NCI-H524 (cell line): ENCODE measurements at places on chromosomes 6 and 20.

GRCh38 chr20:13296070-13296469 lies 75.0 kb downstream of the ISM1 start:
- no peak for DNase-seq

- peak; percentile 40 for DNase-seq
Measured at GRCh38 chr6:32087574-32088486, 21.3 kb downstream of the TNXB start.

GRCh38 chr6:42086046-42087035 lies 36.0 kb downstream of the TAF8 start:
- no peak for DNase-seq

DNA sequence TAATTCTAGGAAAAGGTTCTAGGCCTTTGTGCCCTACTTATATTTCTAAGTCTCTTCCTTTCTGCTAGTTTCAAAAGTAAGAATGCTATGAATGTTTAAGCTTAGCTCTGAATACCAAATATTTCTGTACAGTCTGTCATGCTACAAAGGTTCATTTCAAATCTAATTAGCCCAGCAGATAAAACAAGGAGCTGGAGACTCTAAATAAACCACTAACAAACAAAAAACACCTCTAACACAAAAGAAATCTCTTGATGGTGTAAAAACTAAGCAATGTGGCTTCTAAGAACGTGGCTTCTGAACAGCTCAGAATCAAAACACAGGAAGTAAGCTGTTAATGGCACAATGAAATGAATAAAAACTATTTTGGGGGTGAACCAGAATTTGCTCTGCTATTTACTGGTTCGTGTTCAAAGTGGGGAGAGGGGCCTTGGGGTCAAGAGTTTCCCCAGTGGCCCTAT lies 198.3 kb downstream of the BCAS1 start:
- DNase-seq = no peak

- DNase-seq = peak; percentile 72
Measured at GRCh38 chr20:48725555-48725991, 102.2 kb downstream of the PREX1 start.

DNA sequence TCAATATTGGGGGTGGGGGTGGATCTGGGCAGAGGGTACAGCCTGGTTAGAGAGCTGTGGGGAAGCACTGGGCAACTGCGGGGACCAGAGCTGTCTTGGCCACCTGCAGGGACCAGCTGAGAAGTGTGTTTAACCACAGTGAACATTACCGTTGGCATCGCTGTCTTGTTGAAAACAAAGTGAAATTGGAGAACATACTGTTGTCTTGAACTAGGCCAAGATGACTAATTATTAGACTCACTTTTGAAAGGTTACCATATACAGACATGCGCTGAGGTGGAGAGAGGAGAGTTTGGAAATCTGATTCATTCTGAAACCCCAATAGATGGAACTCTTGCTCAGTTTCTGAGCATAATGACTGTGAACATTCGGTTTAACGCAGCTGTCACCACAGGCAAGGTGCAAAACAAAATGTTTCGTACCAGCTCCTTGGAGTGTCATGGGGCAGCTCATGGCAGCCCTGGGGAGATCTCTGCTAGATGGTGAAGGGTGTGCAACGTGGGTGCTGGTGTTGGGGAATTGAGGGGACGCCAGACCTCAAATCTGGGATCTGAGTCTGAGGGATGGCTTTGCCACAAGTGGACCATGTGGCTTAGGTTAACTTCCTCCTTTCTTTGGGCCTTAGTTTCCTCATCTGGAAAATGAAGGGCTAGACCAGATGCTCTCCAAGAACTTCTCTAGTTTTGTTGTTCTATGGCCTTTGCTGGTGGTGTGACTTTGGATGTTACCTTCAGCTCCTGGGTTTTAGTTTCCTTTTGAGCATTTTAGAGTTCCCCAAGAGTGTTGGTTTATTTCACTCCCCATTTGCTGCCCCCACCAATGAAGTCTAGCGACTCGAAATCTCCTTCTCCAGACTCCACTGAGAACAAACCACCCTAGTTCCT lies 24.6 kb upstream of the GTSF1L start:
- no peak for DNase-seq

DNA sequence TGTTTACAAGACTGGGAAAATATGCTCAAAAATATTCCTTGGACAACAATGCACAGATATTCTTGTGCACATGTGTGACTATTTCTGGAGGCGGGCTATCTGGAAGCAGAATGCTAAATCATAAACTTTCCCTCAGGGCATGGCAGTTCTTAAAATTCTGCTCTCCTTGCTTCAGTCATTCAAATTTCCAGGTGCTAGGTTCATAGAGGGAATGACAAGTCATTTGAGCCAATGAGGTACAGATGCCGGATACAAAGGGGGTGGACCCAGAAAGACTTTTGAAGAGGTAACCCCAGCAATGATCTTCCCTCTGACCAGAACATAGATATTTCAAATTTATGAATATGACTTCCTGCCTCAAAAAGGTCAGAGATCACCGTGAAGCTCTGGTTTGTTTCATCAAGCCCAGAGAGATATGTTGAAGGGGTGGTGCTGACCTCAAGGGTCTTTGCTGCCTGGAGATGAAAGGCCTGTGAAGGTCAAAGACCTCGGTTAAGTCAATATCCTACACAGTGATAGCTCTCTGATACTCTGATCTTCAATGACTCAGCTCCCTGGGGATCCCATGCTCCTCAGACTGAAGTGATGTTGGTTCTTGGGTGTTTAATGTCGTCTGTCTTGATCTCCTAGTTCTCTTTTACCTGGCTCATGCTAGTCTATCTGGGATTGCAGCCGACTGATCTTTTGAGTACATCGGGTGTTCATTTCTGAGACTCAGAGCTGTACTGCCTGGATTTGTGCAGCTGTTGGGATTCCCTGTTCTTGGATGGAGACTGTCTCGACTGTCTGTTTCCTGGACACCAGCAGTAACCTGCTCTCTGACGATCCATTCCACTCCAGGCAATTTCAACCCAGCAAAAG lies 47.5 kb upstream of the TSHZ2 start:
- DNase-seq = no peak

DNA sequence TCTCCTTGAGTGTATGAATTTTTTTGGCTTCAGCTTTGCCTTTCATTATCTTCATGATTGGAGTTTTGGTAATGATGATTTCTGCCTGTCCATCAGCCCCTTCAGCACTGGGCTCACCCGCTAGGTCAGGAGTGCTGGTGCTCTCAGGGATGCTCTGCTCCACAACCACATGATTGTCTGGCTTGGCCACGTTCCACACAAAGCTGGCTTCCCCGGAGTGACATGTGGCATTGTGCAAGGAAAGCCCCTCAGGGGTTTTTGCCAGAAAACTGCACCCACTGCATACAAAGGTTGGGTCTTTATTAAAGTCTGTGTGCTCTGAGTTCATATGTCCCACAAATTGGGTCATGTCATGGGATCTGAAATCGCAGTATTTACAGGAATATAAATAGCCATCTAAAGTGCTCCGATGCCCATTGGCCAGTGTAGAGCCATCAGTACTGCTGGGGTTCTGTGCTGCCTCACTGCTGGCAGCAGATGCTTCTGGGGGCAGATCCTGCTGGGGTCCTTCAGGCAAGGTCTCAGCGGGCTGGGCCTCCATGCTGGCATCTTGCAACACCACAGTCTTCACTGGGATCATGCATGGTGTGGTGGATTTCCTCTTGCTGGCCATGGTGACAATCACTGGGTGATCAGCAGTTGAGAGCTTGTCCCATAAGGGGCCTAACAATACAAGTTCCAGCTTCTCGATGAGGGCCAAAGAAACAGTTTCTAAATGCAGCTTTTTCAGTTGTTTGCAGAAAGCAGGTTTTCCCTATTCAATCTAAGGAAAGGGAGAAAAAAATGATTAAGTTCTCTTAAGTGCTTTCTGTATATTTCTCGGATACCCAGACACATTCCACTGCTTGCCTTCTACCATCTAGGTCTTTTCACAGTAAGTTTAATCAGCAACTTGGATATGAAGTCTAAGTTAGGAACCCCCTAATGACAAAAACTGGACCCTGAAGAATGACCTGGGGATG lies 67.2 kb downstream of the PLCG1 start:
- DNase-seq = no peak

DNA sequence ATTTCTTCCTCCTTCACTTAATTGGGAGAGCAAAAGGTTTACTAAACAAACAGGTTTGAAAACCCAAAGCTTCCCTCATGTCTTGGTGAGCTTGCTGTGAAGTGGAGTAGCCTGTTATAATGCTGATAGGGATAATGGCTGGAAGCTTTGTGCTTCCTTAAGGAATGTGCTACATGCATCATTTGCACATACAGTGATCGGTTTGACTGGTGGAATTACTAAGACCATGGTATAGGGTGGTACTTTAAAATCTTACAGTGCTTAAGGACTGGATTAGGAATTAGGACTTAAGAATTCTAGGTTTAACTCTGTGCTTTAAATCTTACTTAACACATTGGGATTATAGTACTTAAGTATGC lies 75.7 kb downstream of the ARID1B start:
- DNase-seq = peak; percentile 75

- DNase-seq = no peak
Measured at GRCh38 chr6:168638468-168639271, 197.7 kb downstream of the SMOC2 start.

GRCh38 chr20:32792316-32792715 lies 27.4 kb upstream of the MAPRE1 start:
- no peak for DNase-seq

DNA sequence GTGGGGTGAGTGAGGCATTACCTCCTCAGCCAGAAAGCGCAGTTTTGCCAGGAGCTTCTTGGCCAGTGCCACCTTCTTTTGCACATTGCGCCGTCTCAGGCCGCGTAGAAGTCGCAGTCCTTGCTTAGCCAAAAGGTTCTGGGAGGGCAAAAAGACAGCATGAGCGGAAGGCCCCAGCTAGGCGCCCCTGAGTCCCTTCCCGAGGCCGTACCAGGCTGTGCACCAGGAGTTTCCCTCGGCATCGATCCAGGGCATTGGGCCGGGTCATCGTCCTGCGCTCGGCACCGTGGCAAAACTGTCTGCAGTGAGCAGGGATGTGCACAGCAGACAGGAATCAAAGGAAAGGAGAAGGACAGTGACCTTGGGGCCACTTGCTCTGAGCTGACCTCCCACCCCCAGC lies 20.2 kb upstream of the SPAG4 start:
- no peak for DNase-seq

DNA sequence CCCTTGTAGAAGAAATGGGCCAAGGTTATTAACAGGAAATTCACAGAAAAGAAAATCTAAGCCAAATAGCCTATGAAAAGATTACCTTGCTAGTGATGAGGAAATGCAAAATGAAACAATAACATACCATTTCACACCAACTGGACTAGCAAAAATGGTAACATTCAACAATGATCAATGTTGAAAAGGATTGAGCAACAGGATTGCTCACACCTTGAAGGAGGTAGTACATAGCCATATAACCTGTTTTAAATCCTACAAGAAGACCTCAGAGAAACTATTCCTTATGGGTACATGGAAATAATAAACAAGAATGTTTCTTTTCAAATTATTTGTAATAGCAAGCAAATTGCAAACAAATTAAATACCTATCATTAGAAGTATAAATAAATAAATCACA lies 107.4 kb downstream of the BFSP1 start:
- DNase-seq = no peak

GRCh38 chr20:39850821-39851330 lies 838.2 kb downstream of the MAFB start:
- DNase-seq = no peak

- no peak for DNase-seq
Measured at GRCh38 chr6:11197175-11197536, 35.3 kb downstream of the NEDD9 start.

DNA sequence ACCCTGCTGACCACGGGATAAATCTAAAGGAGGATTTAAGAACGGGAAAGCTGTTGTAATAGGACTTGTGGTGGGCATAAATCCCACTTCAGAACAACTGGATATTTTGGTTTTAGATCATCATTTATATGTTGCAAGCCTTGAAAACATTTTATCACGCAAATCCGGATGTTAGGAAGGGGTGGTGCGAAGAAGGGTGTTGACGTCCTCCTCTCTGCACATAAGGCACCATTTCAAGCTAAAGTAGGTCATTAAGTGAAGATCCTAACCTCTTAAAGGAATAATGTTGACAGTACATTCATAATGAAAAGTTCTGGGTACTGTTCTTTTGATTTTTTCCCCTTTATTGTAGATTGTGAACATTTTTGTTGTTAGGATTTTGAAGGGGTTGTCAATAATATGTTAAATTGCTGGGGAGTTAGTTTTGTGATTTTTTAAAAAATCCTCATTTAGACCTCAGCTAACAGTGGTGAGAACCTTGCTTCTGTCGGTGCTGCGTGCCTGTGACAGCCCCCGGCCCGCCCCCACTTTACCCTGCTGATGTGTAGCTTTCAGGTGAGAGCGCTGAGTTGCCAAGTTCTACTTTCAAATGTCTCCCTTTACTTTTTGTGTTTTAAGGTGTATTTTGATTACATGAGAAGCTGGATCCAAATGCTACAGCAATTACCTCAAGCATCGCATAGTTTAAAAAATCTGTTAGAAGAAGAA lies 88.8 kb downstream of the MAP3K4 start:
- no peak for DNase-seq

- DNase-seq = no peak
Measured at GRCh38 chr6:52305948-52306767, 21.6 kb upstream of the MCM3 start.

GRCh38 chr6:133977983-133978895 lies 25.2 kb downstream of the TBPL1 start:
- peak; percentile 75 for DNase-seq

GRCh38 chr6:106005954-106006353 lies 80.2 kb upstream of the PRDM1 start:
- no peak for DNase-seq

GRCh38 chr6:118993803-118994251 lies 58.9 kb upstream of the MCM9 start:
- no peak for DNase-seq

DNA sequence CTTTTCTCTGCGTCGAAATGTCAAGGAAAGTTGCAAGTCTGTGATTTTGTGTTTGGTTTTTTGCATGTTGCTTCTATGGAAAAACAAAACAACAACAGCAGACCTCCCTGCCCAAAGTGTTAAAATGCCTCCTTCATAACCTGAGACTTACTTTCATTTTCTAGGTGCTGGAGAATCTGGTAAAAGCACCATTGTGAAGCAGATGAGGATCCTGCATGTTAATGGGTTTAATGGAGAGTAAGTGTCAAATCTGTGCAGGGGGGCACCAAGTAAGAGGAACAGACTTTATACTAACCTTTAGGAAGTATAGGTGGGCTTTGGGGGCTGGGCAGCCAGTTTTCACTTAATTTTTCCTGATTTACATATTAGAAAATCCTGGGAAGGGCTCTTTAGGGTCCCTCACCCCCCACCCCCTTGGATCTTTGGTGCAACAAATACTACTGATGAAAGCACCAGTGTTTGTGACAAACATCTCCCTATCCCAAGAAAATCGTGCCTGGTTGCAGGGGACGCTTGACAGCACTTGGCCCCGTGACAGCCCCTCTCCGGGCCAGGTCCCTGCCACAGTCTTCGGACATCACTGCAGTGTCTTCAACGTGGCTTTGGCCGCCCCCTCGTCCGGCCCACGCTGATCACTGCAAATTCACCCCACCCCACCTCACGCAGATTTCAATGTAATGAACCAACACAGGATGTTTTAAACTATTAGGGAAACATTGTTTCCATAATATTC lies 43.1 kb downstream of the GNAS start:
- DNase-seq = no peak

- DNase-seq = no peak
Measured at GRCh38 chr6:3405679-3406078, 51.2 kb downstream of the SLC22A23 start.
